HT1080 (cell line): ENCODE measurements at places on chromosomes 6 and 20. TPM values are rescaled to one million over a fixed set of nuclear protein-coding genes. Genes with fewer than 3 reads are reported as not detected.

DNA sequence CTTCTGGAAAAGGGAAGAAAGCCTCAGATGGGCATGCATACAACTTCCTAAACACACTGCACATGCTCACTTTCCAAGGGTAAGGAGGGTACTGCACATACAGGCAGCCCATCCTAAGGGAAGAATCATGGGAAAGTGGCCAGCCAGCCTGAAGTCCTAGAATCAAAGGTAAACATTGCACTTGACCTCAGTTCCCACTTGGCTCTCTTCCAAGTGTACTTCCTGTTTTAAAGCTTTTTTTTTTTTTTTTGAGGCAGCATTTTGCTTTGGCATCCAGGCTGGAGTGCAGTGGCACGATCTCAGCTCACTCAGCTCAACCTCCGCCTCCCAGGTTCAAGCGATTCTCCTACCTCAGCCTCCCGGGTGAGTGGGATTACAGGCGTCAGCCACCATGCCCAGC, 225.3 kb upstream of the EPHA7 start:
- peak; percentile 20 for DNase-seq

GRCh38 chr6:130282234-130282995, 59.7 kb upstream of the SAMD3 start:
- no peak for DNase-seq

- DNase-seq: no peak
Observed at GRCh38 chr6:80528115-80528514, 421.6 kb downstream of the BCKDHB start.

DNA sequence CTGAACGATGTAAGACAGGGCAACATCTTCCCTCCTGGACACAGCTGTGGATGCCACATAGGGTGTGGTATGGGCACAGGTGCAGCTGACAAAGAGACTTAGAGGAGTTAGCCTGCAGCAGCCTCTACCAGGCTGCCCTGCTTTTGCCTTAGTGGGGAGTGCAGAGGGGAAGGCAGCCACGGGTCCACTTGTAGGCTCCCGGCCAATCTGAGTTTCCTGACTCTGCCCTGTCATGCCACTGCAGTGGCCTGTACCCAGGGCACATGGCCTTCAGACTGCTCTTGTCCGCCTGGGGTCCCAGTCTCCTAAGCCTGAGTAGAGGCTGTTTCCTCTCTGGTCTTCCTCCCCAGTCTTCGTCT, 17.1 kb upstream of the CST9L start:
- DNase-seq: no peak

GRCh38 chr6:118401325-118401975, 146.6 kb upstream of the PLN start:
- DNase-seq: no peak

GRCh38 chr20:54706581-54706980, 231.2 kb downstream of the DOK5 start:
- DNase-seq: no peak

DNA sequence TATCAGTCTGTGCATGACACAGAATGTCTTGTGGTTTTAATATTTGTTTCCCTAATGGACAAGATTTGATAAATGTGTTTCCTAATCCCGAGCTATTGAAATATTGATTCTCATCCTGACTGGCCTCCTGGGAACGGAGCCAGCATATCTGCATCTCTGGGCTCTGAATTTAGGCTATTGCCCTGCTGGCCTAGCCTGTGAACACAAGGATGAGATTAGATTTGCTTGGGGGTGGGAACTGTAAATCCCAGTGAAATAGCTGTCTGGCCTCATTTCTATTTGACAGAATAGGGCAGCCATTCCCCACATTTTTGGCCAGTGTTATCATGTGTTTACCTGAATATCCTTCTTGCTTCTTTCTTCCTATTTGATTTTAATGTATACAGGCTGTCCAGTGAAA, 198.4 kb upstream of the SOX4 start:
- DNase-seq: no peak

DNA sequence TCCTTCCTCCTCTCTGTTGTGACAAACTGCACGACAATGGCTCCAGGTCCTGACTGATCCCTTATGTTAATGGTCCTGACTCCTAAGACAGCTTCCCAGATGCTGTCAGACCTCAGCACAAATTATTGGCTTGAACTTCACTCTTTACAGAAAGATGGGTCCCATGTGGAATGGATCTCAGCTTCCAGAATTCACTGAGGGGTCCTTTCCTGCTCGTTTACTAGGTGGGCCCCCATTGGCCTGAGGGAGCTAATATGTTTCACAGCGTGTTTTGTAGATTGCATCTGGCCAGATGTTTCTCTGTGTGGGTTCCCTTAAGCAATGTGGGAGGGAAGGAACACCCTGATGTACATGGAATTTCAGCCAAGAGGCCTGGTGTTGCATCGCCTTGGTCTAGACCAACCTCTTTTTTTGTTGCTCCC, 826.6 kb downstream of the MAFB start:
- DNase-seq: no peak

DNA sequence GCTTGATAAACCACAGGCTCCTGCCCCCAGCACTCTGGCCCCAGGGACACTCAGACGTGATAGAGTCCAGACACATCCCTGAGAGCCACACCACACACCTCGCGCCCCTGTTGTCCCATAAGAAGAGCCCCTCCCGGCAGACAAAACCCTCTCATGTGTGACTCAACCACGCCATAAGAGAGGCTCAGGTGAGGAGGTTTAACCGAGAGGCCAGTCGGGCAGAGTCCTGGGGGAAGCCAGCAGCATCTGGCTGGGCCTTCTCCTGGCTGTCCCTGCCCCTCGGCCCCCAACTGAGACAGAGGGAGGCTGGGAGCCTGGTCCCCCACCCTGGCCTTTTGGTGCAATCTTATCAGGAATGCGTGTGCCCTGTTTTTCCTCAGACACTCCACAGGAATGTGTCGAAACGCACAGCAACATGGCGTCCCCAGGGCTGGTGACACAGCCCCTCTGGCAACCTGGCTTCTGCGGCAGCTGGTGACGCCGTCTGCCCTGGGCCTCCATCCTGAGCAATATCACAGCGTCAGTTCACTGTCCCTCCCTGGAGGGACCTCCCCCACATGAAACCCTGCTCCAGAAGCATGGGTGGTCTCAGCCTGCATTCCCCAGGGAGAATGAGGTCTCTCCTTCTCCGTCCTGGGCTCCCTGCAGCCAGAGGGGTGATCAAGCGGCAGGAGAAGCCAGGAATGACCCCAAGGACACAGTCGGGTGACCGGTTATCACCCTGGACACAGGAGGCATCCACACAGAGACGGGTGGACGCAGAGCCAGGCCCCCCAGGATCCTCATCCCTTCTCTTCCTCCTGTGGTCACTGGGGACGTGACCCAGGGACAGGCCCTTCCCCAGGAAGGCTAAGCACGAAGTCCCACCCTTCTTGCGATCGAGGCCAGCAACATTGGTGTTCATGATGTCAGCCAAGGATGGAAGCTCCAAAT, 156.6 kb upstream of the AFDN start:
- DNase-seq: no peak

DNA sequence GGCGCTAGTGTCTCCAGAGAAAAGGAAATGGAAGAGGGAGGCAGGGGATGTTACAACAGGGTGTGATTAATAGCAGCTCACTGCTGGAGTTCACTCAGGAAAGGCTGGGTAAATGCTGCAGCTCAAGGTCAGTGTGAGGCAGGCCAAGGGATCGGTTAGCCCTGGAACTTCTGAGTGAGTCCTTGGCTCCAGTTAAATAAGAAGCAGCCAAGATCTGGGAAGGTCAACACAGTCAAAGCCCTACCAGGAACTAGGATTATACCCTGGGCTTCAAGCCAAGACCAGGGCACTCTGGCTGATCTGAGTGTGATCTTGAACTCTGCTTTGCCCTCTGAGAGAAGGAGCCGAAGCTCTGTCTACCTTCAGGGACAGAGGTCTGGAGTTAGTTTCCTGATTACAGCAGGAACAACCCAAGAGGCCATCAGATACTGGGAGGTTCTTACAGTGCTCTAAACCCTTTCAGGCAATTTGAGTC, 44.3 kb downstream of the TPD52L1 start:
- DNase-seq: peak; percentile 85

DNA sequence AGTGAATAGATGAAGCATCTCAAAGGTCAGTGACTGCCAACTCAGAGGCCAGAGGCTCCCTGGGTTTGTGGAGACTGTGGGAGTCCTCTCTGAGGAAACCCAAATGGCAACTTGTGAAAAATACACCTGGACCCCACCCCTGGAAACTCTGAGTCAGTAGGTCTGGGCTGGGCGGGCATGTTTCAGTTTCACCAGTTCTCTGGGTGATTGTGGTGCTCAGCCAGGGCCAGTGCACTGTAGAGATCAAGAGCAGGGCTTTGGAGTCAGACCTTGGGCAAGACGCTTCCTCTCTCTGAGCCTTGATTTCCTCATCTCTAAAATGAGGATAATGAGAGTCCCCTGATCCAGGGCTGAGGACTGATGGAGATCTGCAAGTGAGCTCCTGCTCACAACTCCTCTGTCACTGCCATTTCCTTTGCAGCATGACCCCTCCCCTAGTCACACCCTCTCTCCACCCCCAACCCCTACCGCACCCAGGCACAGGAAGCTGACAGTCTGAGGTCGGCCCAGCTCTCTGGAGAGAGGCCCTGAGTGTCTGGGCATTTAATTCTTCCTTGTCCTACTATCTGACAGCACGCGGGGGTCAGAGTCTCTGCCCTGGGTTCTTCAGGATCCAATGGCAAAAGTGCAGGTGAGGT, 5.1 kb downstream of the DEF6 start:
- peak; percentile 59 for DNase-seq

DNA sequence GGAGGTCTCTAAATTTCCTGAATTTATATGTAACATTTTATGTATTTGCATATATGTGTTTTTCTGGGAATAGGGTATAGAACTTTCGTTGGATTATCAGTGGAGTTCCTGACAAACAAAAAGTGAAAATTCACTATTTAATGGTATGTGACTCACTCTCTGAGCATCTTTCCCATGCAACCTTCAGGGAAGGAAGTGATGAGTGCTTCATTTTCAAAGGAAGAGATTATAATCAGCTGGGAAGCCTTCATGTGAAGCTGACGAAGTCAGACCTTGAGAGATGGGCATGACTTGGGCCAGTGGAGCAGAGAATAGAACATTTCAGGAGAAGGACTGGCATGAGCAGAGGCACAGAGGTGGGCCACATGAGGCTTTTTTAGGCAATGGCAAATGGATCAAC, 72.7 kb downstream of the FAXC start:
- peak; percentile 75 for DNase-seq

- DNase-seq: peak; percentile 19
Observed at GRCh38 chr6:32622545-32623401, 14.4 kb upstream of the HLA-DQA1 start.

DNA sequence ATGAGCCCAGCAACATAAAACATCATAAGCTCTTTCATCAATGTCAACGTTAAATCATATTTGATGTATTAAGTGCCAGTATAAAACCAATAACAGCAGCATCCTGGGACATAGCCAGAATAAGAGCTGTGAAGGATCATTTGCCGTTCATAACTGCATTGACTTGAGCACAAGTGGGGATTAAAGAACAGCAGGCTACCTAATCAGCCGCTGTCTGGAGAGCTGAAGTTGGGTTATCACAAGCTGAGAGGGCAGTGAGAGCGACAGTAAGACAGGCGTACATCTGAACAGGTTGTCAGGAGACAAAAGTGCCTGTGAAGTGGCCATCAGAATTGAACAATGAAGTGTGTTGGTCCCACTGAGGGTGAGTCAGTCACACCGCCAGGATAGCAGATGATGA, 269.6 kb downstream of the GRIK2 start:
- no peak for DNase-seq

GRCh38 chr20:43571310-43571709, 12.5 kb downstream of the SGK2 start:
- DNase-seq: no peak

- DNase-seq: no peak
Observed at GRCh38 chr6:146896062-146896813, 297.5 kb downstream of the ADGB start.

DNA sequence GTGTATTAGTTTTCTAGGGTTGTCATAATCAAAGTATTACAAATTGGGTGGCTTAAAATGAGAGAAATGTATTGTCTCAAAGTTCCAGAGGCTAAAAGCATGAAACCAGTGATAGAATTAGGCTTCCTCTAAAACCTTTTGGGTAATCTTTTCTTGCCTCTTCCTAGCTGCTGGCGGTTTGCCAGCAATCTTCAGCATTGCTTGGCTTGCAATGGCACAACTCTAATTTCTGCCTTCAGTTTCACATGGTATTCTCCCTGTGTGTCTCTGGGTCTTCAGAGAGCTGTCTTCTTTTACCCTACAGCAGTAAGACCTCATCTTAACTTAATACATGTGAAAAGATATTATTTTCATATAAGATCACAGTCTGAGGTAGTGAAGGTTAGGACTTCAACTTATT, 479.1 kb upstream of the GJE1 start:
- no peak for DNase-seq

DNA sequence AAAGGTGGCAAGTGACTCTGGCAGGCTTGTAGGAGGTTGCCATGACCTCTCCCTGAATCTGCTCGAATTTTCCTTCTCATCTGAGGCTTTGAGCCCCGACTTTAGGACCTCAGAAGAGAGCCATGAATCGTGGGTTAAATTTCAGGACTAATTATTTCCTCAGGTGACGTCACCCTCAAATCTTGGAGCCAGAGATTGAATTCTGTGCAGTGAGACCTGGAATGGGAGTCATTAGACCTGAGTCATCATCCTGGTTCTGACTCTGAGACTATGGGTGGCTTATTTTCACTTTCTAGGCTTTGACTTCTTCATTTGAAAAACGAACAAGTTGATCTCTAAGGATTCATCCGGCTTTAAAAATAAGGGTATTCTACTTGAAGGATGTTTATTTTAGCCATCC, 48.5 kb upstream of the PDYN start:
- DNase-seq: peak; percentile 61

Gene SH3BGRL2
- total RNA-seq: 4.8 and 6.3 TPM in 2 replicates

Gene PAX1
- not detected in 2 replicates for total RNA-seq

Gene RAB44
- total RNA-seq: not detected in 2 replicates

Gene TRAM2
- 51.6 and 58.5 TPM in 2 replicates for total RNA-seq

Gene PRRT1
- 0.37 TPM in 1 of 2 replicates, not detected in the other for total RNA-seq

Gene MEP1A
- not detected in 2 replicates for total RNA-seq

Gene PPP1R14C
- total RNA-seq: 0.66 and 0.80 TPM in 2 replicates

Gene VNN1
- 0.05 and 0.27 TPM in 2 replicates for total RNA-seq

Gene COL9A1
- total RNA-seq: not detected in 2 replicates

Gene NRN1
- total RNA-seq: 0.14 TPM in 1 of 2 replicates, not detected in the other

Gene PIGU
- 18.1 and 20.8 TPM in 2 replicates for total RNA-seq

Gene ARMH2
- not detected in 2 replicates for total RNA-seq

Gene MLN
- not detected in 2 replicates for total RNA-seq

Gene SLPI
- not detected in 2 replicates for total RNA-seq
